COR-L47 (cell line): ENCODE measurements at places on chromosomes 11 and 22.

GRCh38 chr11:8089791-8090510, 8.9 kb downstream of the TUB start:
- no peak for DNase-seq

DNA sequence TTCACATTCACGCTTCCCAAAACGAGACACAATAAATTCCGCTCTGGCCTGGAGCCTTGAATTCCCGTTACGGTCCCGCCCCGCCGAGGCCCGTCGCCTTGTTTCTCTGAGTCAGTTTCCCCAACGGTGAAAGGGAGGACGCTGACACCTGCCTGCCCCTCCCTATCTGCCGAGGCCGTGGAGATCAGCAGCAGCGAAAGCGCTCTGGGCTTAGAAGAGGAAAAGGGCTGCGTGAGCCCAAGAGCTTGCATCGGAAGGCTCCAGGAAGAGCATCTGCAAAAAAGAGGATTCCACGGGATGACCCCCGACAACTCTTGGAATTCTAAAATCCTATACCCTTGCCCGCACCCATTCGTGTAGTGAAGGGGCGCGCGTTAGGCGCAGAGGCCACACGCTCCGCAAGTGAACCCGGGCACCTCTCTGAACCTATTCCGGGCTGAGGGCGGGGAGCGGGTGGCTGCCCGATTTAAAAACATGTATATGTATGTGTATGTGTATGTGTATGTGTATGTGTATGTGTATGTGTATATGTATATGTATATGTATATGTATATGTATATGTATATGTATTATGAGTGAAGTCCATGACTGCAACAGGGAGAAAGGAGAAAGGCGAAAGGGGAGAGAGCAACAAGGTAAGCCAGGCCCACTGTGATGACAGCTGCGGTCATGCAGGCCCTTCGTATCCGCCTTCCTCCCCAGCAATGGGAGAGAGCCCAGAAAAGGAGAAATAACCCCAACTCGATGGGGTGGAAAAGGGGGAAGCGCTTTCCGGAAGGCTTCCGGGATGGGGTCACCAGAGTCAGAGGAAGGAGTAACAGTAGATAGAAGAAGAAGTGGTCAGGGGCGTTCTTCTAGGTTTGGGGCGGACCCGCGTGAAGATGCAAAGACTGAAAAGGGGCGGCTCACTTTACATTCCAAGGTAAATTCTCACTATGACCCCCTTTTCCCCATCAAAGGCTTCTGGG, 948 bp upstream of the MRTFA start:
- no peak for DNase-seq

DNA sequence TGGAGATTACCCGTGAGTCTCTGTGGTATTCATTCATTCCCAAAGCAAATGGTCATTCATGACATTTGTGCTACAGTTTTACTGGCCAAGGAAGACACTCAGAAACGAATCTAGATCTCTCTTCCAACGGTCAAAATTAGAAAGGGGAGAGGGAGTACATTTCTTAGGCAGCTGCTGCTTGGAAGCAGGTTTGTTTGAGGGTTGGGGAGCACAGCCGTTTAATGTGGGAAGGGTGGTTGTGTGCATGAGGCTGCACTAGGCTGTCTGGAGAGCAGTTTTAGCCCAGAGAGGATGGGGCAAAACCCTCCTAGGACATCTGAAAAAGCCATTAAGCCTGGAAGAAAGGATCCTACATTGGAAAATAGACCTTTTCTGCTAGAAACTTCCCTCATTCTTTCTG, 29.7 kb upstream of the TIMP3 start:
- DNase-seq = no peak

- DNase-seq = no peak
These were observed 1.7 kb downstream of the C2CD2L start for GRCh38 chr11:119108857-119109221.

DNA sequence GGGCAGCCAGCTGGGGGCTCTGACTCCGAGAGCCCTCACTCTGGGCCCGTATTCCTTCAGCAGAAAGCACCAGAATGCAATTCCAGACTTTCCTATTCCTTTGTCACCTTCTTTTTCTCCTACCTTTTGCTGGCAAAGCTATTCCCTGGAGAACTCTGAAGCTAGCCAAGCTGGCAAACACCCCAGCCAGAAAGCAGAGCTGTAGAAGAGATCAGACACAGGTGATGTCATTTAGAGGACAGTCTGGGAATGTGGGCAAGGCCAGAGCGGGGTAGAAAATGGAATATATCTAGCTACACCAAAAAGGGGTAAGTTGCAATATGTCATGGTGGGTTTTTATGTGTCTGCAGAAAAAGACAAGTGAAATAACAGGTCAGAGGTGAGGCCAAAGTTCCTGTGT, 205.1 kb downstream of the NXPE2 start:
- DNase-seq = no peak

DNA sequence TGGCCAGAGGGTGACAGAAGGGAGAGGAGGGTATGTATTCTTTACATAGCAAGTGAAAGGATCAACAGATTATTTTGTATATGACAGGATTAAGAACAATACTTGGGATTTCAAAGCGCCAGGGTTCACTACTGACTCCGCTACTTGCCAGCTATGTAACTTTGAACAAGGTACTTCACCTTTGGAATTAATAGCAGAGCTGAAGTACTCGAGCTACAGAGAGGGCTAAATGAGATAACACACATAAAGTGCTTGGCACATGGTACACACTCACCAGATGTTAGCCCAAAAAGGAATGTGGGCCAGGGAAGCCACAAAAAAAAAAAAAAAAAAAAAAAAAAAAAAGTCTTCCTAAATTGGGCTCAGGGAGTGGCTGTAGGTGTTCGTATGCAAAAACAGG, 408.4 kb downstream of the BUD13 start:
- no peak for DNase-seq

- no peak for DNase-seq
These were observed 202.9 kb downstream of the DBX1 start for GRCh38 chr11:19957294-19957943.

DNA sequence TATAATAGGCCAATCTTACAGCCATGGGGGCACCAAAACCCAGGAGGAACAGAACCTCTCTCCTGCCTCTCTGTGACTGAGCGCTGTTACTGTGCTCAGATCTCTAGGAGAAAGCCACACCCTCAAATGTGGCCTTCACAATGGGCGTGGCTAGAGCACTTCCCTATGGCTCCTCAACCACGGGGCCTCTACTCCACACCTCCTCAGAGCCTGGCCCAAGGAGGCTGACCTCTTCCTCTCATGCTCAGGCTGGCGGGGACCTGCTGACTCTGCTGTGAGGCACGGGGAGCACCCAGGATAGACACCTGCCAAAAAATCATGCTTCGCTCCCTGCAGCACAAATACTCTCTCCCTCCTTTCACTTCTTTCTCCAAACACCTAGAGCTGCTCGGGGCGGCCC, 41.0 kb downstream of the C11orf58 start:
- no peak for DNase-seq

- DNase-seq = no peak
These were observed 51.2 kb downstream of the CSTF3 start for GRCh38 chr11:33110083-33110482.

DNA sequence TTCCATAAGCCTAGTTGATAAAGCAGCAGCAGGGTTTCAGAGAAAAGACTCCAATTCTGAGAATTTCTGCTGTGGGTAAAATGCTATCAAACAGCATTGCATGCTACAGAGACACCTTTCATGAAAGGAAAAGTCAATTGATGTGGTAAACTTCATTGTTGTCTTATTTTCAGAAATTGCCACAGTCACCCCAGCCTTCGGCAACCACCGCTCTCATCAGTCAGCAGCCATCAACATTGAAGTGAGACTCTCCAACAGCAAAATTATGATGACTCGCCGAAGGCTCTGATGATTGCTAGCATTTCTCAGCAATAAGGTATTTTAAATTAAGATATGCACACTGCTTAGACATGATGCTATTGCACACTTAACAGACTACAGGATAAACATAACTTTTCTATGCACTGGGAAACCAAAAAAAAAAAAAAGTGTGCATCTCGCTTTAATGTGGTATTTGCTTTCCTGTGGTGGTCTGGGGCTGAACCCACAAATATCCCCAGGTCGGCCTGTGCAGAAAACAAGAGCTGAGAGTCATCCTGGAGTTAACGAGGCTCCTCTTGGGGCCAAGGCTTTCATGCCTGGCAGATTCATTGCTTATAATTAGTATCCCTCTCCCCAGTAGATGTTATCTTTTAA, 192.1 kb downstream of the CTTN start:
- DNase-seq = no peak

- no peak for DNase-seq
These were observed 121.8 kb upstream of the PAX6 start for GRCh38 chr11:31932879-31933278.

- DNase-seq = no peak
These were observed 419 bp downstream of the ANKRD54 start for GRCh38 chr22:37843741-37844089.

DNA sequence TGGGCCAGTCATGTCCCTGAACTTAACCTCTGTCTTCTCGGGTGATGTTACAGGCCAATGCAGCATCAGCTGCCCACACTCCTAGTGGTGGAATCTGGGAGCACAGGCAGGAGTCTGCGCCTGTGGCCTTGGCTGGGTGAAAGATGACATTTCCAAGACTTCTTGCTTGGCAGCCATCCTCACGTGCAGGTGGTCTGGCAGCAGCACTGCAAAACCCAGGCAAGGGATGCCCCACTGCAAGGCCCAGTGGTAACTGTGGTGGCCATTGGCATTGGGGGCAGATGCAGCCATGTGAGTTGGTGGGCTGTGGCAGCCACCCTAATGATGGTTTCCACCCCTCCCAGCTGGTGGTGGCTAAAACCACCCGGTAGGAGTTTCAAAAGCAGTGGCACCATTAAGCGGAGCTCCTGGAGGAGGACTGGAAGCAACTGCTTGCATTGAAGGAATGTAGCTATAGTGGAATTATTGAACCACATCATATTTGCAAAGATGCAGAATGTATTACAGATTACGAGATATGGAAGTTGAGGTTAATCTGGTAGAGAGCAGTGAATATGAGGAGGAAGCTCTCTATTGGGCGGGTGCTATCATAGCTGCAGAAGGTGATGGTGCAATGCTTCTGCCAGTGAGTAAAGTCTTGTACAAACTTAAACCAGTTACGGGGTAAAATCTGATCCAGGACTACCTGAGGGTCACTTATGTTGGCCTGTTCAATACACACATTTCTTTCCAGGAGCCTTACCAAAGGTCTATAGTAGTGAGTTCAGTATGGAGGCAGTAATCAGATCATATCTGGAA, 120.7 kb upstream of the TOP3B start:
- DNase-seq = no peak

- no peak for DNase-seq
These were observed 2.6 kb upstream of the MRGPRE start for GRCh38 chr11:3234846-3235245.

DNA sequence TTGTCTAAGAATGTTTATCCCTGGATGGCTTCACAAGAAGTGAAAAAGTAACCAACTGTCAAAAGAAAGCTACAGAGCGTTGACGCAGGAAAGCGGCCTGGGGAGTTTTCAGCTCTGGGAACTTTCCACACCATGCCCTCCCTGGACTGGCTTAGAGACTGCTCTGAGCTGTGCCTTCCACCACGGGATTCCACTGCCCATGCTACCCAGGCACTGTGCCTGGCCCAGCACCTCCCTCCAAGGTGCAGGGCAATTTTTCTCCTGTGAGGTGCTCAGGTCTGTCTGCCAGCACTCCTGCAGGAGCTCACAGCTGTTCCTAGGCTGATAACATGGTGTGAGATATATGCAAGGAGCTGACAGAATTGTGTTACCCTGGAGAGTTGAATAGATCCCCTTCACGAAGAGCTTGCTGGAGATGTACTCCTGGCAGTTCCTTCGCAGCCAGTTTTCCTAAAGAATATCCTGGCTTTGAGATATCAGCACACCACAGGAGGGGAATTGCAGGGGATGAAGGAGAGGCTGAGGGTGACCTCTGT, 258.3 kb upstream of the B3GAT1 start:
- no peak for DNase-seq

DNA sequence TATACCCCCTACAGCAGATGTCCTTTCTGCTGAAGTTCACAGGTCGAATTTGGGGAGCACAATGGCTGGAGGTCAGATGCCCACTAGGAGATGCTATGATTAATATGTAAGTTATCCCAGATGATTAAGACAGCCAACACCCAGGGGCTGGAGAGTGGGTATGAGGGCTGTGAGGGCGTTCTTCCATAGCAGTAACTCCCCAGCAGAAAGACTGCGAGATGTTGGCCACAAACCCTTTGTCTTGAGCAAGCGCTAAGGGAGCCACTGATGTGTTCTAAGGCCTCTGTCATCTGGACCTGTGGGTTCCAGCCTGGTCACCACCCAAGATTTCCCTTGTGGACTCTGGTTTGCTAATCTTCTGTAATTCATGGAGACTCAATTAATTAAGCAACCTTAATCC, 77.6 kb downstream of the BMAL1 start:
- DNase-seq = no peak

DNA sequence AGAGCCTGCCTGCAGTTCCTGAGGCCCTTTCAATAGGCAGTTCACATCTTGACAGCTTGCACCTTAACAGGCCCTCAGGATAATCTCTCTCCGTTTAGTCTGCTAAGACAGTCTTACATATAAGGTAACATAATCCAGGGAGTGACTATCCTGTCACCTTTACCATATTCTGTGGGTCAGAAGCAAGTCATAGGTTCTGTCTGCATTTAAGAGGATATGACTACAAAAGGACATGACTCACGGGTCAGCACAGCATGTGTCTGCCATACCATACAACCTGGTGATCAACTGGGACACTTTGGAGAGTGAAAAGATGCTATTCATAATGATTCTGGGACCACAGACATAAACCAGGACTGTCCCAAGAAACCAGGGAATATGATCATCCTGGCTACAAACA, 611.1 kb downstream of the SOX6 start:
- no peak for DNase-seq

DNA sequence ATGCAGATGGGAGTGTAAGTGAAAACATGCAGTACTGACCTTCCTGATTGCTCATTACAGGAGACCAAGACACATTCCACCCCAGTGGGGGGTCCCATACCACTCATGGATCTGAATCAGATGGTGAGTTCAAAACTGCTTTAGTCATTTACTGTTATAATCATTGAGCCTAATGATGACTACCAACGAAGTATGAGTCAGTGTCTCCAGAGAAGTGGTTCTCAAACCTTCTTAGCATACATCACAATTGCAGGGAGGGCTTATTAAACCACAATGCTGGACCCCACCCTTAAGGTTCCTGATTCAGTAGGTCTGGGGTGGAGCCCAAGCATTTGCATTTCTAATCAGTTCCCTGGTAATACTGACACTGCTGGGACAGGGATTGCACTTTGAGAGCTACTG, 75.8 kb downstream of the CD44 start:
- no peak for DNase-seq

DNA sequence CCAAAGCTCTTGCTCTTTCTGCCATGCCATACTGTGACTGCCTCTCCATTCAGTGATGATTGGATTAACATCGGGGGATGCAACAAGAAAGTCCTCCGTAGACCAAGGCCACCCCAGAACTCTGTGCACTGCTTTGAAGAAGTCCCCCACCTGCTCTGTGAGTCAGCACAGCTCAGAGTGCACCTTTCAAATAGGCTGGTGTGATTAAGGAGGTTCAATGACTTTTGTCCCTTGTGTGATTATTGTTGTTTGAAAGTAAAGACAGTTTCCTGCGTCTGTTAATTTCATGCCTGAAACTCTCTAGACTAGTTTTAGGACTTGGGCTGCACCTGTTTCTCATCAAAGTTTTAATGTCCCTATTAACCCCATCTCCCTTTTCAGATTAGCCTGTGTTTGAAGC, 33.0 kb upstream of the DBX1 start:
- DNase-seq = no peak

- DNase-seq = no peak
These were observed 37.3 kb downstream of the NUP50 start for GRCh38 chr22:45200860-45201511.

GRCh38 chr11:61728940-61729219, 23.6 kb upstream of the MYRF start:
- DNase-seq = no peak
